ENCODE measurements at places on chromosomes 16 and 17.

- no peak for DNase-seq
- no peaks in the 10 kb centered on the region for H3K4me1 ChIP-seq
- no peaks in the 10 kb centered on the region for H3K36me3 ChIP-seq
- H3K4me3 ChIP-seq, result no peak overlapping the region
- H3K27ac ChIP-seq, result no peak overlapping the region
These were observed 41.7 kb downstream of the LYRM1 start for GRCh38 chr16:20942256-20942655.

DNA sequence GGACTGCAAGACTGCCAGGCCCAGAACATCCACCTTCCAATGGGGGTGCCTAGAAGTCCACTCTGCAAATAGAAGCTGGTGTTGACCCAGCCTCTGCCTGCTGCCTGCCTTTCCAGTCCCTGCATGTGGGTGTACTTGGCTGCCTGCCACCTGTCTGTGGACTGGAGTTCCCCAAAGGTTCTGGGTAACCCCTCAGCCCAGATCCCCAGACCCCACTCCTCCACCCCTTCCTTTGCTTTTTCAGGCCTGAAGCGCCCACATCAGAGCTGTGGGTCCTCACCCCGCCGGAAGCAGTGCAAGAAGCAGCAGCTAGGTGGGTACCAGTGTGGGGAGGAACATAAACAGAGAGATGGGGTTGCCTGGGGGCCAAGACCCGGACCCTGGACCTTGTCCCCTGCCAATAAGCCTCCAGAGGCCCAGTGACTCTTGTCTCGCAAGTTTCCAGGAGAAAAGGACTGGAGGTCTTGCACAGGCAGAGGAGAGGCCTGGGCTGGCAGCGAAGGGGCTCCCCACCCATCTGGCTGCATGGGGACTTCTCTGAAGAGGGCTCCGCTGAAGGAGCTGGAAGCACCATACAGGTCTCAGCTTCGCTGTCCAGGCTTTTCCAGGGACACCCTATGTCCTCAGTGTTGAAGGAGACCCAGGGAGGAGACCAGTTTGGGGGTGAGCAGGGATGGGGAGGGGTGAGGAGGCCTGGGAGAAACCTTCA lies 34.3 kb downstream of the NLRC5 start:
- H3K4me1 ChIP-seq, result no peaks in the 10 kb centered on the region
- no peaks in the 10 kb centered on the region for H3K36me3 ChIP-seq
- DNase-seq, result no peak
- H3K4me3 ChIP-seq, result no peak overlapping the region

DNA sequence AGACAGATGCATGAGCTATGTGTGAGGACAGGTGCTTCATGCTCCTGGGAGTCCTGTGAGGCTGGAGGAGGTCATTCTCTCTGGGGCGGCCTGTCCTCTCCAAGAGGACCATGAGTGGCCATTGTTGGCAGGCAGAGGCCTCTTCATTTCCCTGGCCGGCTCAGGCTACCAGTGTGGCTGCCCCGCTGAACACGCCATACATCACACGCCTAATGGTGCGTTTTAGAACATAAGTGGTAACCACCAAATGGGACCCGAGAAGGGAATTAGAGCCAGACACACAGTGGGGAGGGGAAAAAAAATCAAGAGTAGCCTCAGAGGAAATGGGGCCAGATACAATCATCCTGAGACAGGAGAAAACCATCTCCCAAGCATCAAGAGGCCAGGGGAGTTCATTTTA lies 140.0 kb downstream of the SPACA3 start:
- H3K27ac ChIP-seq, result no peak overlapping the region
- DNase-seq, result no peak
- no peaks in the 10 kb centered on the region for H3K4me1 ChIP-seq

- DNase-seq, result no peak
- no peaks in the 10 kb centered on the region for H3K4me1 ChIP-seq
- no peaks in the 10 kb centered on the region for H3K36me3 ChIP-seq
- no peaks in the 10 kb centered on the region for H3K27me3 ChIP-seq
- H3K27ac ChIP-seq, result no peak overlapping the region
- no peak overlapping the region for H3K4me3 ChIP-seq
These were observed 70.1 kb upstream of the MPHOSPH6 start for GRCh38 chr16:82240111-82240510.

DNA sequence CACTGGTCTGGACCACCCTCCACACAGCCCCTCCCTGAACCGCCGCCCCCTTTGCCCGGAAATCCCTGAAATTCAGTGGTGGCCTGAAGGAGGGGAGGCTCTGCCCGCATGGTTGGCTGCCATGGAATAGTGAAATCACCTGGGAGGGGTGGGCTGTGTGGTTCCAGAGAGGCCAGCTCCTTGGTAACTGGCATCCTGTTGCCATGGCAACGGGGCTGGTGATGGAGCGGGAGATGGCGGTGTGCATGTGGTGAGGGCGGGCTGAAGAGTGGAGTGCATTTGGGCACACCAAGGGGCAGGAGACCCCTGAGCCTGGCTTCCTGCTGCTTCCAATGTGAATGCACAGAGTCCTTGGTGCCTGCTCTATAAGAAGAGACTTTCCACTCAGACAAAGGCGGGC lies 2.4 kb downstream of the EFNB3 start:
- peaks cover 7% of the 10 kb centered on the region for H3K36me3 ChIP-seq
- H3K4me3 ChIP-seq, result no peak overlapping the region
- peaks cover 69% of the 10 kb centered on the region for H3K27me3 ChIP-seq
- H3K27ac ChIP-seq, result no peak overlapping the region
- H3K4me1 ChIP-seq, result peaks cover 7% of the 10 kb centered on the region

DNA sequence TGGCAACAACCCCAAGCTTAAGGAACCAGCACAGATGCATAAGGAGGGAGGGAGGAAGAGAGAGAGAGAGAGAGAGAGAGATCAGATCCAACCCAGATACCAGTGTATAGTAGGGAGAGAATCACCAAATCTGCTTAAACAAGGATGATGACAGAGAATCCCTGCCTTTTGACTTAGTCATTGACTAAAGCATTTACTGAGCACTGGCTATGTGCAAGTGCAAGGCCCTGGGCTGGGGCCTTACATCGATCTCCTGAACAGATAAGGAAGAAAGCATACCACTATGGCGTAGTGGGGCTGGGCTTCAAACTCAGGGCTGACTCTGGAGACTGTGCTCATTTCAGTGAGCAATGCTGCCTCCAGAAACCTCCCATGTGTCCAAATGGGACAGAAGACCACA lies 15.8 kb downstream of the TSNAXIP1 start:
- H3K27me3 ChIP-seq, result no peaks in the 10 kb centered on the region
- H3K36me3 ChIP-seq, result peaks cover 15% of the 10 kb centered on the region
- no peak for DNase-seq
- H3K27ac ChIP-seq, result no peak overlapping the region
- no peak overlapping the region for H3K4me3 ChIP-seq
- H3K4me1 ChIP-seq, result no peaks in the 10 kb centered on the region

DNA sequence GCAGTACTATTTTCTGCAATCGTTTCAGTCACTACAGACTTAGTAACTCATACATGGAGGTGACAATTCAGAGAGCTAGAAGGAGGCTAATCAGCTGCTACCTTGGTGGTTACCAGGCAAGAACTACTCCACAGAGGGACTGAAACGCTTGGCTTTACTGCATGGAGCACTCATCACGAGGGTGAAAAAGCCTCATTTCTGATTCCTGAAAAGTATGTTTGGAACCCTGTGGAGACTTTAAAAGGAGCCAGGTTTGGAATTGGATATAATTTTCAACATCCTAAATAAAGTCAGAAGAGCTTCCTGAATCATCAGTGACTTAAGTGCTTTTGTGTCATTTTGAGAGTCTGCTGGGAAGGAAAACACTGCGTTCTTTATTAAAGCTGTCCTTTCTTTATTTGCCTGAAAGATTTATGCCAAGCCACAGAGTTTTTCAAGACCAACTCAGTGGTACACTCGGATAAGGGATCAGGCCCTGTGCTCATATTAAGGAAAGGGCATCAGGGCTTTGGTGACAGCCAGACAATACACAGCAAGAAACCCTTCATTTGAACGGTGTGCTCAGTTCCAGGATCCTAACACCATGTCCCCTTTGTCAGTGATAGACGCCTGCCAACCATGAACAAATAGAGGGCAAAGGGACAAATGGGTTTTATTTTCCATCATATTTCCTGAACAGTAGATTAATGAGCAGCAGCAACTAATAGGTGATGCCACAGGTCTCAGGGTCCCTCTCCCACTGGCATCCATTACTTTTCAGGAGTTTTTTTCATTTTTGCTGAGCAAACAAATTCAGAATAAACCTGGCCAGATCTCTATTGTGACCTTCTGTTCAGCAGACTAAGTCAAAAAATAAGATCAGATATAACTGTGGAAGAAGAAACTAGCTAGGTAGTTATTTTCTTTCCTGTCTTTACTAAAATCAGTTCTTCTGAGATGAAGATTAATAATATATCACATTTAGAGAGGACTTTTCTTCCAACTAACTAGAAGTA lies 80.5 kb upstream of the CLEC18B start:
- H3K4me1 ChIP-seq, result peaks cover 12% of the 10 kb centered on the region
- peak overlapping the region; percentile 63 for H3K27ac ChIP-seq
- no peaks in the 10 kb centered on the region for H3K36me3 ChIP-seq

DNA sequence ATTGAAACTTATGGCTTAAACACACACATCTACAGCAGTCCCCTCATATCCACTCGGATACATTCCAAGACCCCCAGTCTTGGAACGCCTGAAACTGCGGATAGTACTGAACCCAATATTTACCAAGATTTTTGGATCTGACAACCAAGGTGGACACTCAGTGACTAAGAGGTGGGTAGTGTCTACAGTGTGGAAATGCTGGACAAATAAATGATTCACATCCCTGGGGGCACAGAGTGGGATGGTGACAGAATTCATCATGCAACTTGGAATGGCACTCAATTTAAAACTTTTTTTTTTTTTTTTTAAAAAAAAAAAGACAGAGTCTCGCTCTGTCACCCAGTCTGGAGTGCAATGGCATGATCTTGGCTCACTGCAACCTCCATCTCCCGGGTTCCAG lies 54.2 kb upstream of the TRAP1 start:
- peaks cover 96% of the 10 kb centered on the region for H3K36me3 ChIP-seq
- H3K4me3 ChIP-seq, result no peak overlapping the region
- peak overlapping the region; percentile 17 for H3K27ac ChIP-seq
- peaks cover 25% of the 10 kb centered on the region for H3K4me1 ChIP-seq
- no peaks in the 10 kb centered on the region for H3K27me3 ChIP-seq

- no peaks in the 10 kb centered on the region for H3K27me3 ChIP-seq
- H3K4me3 ChIP-seq, result no peak overlapping the region
- no peak for DNase-seq
These were observed 58.6 kb upstream of the ZFHX3 start for GRCh38 chr16:73106329-73107034.

DNA sequence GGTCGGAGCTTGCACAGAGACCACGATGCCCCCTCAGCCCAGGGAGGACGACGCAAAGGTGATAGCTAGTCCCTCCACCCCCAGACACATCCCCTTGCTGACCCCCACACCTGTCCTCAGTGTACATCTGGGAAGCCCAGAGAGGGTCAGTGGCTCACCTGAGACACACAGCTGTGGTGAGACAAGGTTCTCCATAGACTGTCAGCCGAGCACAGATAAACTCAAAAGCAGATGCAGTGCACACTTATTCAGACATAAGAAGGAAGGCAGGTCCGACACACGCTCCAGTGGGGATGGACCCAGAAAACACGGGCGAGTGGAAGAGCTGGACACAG lies 19.6 kb downstream of the CBFA2T3 start:
- H3K4me3 ChIP-seq, result no peak overlapping the region
- no peaks in the 10 kb centered on the region for H3K4me1 ChIP-seq
- peaks cover 40% of the 10 kb centered on the region for H3K27me3 ChIP-seq
- no peak for DNase-seq

- no peaks in the 10 kb centered on the region for H3K36me3 ChIP-seq
- DNase-seq, result no peak
- H3K27me3 ChIP-seq, result no peaks in the 10 kb centered on the region
These were observed 35.1 kb downstream of the SLC6A2 start for GRCh38 chr16:55690841-55691240.

GRCh38 chr17:68603027-68603426 lies 1.9 kb upstream of the FAM20A start:
- no peaks in the 10 kb centered on the region for H3K4me1 ChIP-seq
- H3K4me3 ChIP-seq, result no peak overlapping the region
- H3K36me3 ChIP-seq, result no peaks in the 10 kb centered on the region
- H3K27me3 ChIP-seq, result peaks cover 11% of the 10 kb centered on the region
- peak; percentile 55 for DNase-seq
- peak overlapping the region; percentile 61 for H3K27ac ChIP-seq

- no peak overlapping the region for H3K27ac ChIP-seq
- no peaks in the 10 kb centered on the region for H3K36me3 ChIP-seq
- no peak overlapping the region for H3K4me3 ChIP-seq
- no peak for DNase-seq
These were observed 39.9 kb downstream of the TEKT5 start for GRCh38 chr16:10654592-10655414.

GRCh38 chr16:27199736-27200135 lies 3.6 kb upstream of the KDM8 start:
- no peak for DNase-seq
- H3K36me3 ChIP-seq, result no peaks in the 10 kb centered on the region
- H3K27ac ChIP-seq, result no peak overlapping the region
- H3K4me1 ChIP-seq, result peaks cover 13% of the 10 kb centered on the region
- H3K27me3 ChIP-seq, result no peaks in the 10 kb centered on the region

DNA sequence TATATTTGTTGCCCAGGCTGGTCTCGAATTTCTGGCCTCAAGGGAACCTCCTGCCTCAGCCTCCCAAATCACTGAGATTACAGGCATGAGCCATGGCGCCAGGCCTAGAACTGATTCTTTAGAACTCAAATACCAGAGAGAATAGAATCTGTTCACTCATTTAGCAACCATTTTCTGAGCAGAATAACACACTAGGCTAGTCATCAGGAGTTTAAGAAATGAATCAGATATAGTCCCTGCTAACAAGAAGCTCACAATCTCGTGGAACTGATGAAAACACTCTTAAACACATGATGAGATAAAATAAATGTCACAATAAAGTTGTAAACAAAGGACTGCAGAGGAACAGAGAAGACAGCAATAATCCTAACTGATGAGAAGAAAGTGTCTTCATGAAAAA lies 55.8 kb upstream of the ADCY9 start:
- DNase-seq, result no peak
- H3K4me3 ChIP-seq, result no peak overlapping the region
- no peak overlapping the region for H3K27ac ChIP-seq
- H3K36me3 ChIP-seq, result no peaks in the 10 kb centered on the region

DNA sequence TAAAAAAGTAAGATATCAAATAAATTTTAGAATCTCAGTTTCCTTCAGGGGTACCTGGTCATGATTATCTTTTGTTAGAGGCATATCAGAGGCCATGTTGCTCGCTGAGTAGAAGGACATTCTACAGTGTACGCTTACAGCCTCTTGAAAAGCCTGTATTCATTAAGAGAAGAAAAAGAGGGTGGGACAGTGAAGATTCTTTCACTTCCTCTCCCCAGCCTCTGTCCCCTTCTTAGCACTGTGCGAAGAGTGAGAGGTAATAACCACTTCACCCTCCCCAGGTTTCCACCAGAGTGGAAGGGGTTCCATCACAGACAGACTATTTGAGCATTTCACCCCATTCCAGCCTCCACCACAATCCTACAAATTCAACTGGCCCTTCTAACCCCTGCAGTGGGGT lies 4.8 kb upstream of the LPO start:
- no peaks in the 10 kb centered on the region for H3K36me3 ChIP-seq
- H3K27ac ChIP-seq, result no peak overlapping the region
- H3K4me3 ChIP-seq, result no peak overlapping the region
- H3K27me3 ChIP-seq, result no peaks in the 10 kb centered on the region
- no peaks in the 10 kb centered on the region for H3K4me1 ChIP-seq

Measured in psoas muscle (tissue), 8 donors.